ENCODE measurements at places on chromosomes 16 and 17.

- DNase-seq: no peak
Measured at GRCh38 chr17:35449371-35449931, 885 bp upstream of the SLFN13 start.

GRCh38 chr16:346587-346986 lies 5.9 kb downstream of the AXIN1 start:
- DNase-seq: no peak

DNA sequence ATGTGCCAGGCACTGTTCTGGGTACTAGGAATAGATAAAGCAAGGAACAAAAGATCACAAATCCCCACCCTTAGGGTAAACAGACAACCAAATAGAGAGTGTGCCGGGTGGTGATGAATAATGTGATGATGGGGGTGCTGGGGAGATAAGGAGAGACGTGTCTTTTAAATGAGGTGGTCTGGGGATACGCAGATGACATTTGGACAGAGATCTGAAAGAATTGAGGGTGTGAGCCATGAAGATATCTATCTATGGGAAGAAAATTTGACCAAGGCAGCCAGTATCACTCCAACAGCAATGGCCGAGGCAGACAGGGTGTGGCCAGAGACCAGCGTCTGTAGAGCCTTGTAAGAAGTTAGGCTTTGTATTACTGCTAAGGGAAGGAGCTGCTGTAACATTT lies 165.3 kb downstream of the MRTFB start:
- DNase-seq: no peak

- DNase-seq: no peak
Measured at GRCh38 chr16:12576878-12577277, 226.8 kb downstream of the CPPED1 start.

- DNase-seq: no peak
Measured at GRCh38 chr16:51540259-51540658, 389.2 kb upstream of the SALL1 start.

- DNase-seq: no peak
Measured at GRCh38 chr17:7072406-7072805, 7.6 kb downstream of the CLEC10A start.

DNA sequence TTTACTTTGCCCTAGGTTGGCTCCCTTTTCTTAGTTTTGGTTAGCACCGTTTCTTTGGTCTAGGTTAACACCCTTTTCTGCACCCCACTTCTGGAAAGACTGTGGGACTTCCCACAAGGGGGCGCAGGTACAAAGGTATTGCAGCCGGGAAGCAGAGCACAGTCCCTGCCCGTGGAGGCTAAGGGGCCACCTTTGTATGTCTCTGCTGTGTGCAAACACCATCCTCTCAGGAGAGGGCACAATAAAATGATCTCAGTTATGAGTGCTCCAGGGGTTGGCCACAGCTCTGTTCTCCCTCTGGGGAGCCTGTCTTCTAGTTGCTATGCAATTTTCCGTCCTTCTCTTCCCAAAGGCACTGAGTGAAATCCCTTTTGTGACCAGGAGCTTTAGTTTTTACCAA lies 28.4 kb upstream of the TMC5 start:
- DNase-seq: no peak

- no peak for DNase-seq
Measured at GRCh38 chr16:53829186-53829747, 125.3 kb downstream of the FTO start.

DNA sequence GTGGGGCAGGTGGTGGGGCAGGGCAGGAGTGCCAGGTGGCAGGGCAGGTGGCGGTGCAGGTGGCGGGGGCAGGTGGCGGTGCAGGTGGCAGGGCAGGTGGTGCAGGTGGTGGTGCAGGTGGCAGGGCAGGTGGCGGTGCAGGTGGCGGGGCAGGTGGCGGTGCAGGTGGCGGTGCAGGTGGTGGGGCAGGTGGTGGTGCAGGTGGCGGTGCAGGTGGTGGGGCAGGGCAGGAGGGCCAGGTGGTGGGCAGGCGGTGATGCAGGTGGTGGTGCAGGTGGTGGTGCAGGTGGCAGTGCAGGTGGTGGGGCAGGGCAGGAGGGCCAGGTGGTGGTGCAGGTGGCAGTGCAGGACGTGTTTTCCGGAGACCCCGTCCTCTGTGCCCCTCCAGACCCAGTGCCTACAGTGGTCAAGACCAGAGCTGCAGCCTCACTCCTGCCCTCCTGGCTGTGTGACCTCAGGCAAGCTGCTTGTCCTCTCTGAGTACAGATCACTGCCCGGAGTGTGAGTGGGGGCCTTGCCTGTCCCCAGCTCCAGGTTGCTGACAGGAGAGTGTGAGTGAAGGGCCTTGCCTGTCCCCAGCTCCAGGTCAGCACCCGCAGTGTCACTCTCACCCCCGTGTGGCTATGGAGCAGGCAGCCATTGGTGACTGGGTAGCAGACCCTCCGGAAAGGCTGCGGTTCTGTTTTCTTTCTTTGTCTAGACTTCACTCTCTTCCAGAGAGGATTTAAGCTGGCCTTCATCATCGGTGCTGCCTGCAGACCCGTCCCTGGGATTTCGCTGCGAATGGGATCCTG lies 16.1 kb upstream of the NPTX1 start:
- no peak for DNase-seq

DNA sequence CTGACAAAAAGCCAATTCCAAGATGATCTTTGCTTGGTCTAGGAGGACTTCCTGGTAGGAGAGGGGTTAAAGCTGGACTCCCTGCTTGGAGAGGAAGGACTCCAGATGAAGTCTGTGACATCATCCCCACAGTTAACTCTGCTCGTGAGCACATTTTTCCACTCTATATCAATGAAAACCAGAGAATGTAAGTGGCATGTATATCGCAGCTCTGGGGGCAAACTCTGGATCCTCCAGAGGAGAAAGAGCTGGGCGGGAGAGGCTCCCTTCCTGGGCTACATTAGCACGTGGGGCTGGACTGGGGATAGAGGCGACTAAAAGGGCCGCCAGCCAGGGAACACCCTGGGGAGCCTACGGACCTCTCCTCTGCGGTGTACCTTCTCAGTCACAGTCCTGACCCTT lies 34.1 kb downstream of the HIC1 start:
- DNase-seq: no peak

DNA sequence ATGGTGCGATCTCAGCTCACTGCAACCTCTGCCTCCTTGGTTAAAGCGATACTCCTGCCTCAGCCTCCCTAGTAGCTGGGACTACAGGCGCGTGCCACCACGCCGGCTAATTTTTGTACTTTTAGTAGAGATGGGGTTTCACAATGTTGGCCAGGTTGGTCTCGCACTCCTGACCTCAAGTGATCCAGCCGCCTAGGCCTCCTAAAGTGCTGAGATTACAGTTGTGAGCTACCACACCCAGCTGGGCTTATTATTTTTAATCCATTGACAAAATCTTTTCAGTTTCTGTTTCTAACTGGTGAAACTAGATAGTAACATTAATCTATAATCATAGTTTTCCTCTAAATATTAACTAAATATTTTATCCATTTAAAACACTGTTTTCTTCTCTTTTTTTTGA lies 5.9 kb downstream of the FAM234A start:
- DNase-seq: no peak

GRCh38 chr16:78664811-78665772 lies 565.6 kb downstream of the WWOX start:
- DNase-seq: no peak

Measured in HS-27A (cell line).